ENCODE measurements at places on chromosomes 16 and 17. TPM values are rescaled to one million over a fixed set of nuclear protein-coding genes. Genes with fewer than 3 reads are reported as not detected.

ROGDI gene
- 15.9 TPM for total RNA-seq

HEATR9 gene
- total RNA-seq, result not detected

CD7 gene
- total RNA-seq, result not detected

ZPBP2 gene
- total RNA-seq, result not detected

CCDC92B gene
- not detected for total RNA-seq

CEMP1 gene
- not detected for total RNA-seq

NT5C gene
- total RNA-seq, result 53.9 TPM

CD300C gene
- under 0.01 TPM for total RNA-seq

TLCD3B gene
- total RNA-seq, result not detected

SPATA22 gene
- total RNA-seq, result 2.2 TPM

CD300LB gene
- not detected for total RNA-seq

TERB1 gene
- total RNA-seq, result 0.36 TPM

SOST gene
- total RNA-seq, result not detected

GP1BA gene
- not detected for total RNA-seq

GGT6 gene
- total RNA-seq, result not detected

PRR35 gene
- under 0.01 TPM for total RNA-seq

FGF11 gene
- 0.29 TPM for total RNA-seq

ASGR1 gene
- total RNA-seq, result 0.88 TPM

BEAN1 gene
- 0.29 TPM for total RNA-seq

TBC1D16 gene
- total RNA-seq, result 68.8 TPM

FOXJ1 gene
- total RNA-seq, result not detected

C17orf50 gene
- not detected for total RNA-seq

TNFRSF17 gene
- not detected for total RNA-seq

KRTAP4-3 gene
- not detected for total RNA-seq

TBX2 gene
- 11.6 TPM for total RNA-seq

SLC16A6 gene
- 1.4 TPM for total RNA-seq

DNAAF8 gene
- 2.7 TPM for total RNA-seq

DPEP3 gene
- total RNA-seq, result not detected

C17orf113 gene
- total RNA-seq, result 0.29 TPM

TMEM88 gene
- 0.36 TPM for total RNA-seq

NT5M gene
- total RNA-seq, result 1.2 TPM

DLX3 gene
- 1.1 TPM for total RNA-seq

GINS3 gene
- 1.1 TPM for total RNA-seq

OSBPL7 gene
- 8.3 TPM for total RNA-seq

ZFHX3 gene
- total RNA-seq, result 14.1 TPM

TNRC6C gene
- 6.5 TPM for total RNA-seq

ALDH3A1 gene
- not detected for total RNA-seq

MYH3 gene
- 1.8 TPM for total RNA-seq

MRTFB gene
- 12.4 TPM for total RNA-seq

TBX6 gene
- total RNA-seq, result 0.36 TPM

CASKIN1 gene
- total RNA-seq, result not detected

NHLRC4 gene
- 1.2 TPM for total RNA-seq

MYADML2 gene
- total RNA-seq, result not detected

KRT23 gene
- 0.59 TPM for total RNA-seq

PLK1 gene
- total RNA-seq, result 3.5 TPM

RNF222 gene
- total RNA-seq, result not detected
